ENCODE measurements at places on chromosomes 5 and 9.
A peak's percentile ranks its signal among the peaks of the same experiment; 100 is the strongest.

GRCh38 chr5:153122403-153122802, 368.1 kb upstream of the GRIA1 start:
- DNase-seq = no peak

DNA sequence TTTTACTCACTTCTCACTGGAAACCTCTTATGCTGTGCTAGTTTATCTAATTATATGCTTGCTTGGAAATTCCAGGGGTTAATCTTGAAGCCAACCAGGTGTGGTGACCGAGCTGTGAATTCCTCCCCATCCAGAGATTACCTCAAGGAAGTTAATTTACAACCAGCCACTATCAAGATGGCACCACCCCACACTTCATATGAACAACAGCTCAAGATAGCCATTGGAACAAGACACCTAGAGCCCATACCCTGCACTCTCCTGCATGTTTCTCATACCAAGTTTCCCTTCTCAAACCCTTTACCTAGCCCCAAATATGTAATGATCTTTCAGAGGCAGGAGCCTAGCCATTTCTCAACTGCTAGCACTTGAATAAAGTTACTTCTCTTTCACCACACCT, 2156.9 kb upstream of the C9orf72 start:
- DNase-seq = no peak

- no peak for DNase-seq
These were observed 17.0 kb downstream of the ZBTB34 start for GRCh38 chr9:126877418-126877817.

DNA sequence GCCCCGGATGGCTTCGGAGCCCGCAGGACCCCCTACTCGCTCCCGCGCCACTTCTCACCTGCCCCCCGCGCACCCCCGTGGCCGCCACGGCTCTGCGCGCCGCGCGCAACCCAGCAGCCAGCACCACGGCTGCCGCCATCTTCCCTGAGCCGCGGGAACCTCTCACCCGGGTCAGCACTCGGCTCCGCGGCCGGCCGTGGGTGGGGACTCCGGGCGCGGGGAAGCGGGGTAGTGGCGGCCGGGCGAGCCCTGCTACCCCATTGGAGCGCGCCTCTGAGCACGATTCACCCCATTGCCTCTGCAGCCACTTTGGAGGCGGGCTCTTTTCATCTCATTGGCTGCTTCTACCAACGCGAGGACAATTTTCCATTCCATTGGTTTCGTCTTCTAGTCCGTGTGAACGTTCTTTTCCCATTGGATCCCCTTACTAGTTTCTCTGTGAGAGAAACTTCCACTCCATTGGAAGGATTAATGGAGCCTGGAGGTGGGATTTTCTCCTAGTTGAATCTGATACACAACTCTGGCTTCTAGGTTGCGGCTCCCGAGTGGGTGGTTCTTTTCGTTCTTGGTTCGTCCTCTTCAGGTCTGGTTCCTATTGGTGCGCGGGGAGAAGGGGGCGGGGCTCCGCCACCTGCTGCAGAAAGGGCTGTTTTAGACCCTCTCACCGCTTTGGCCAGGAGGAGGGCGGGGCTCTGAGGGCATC, at the start of gene HINT2:
Gene HINT2, minus strand, starts transcription at position 202 of the 703 bp plus-strand sequence. Its CDS starts 63 bp downstream, at position 139.
- DNase-seq = peak; percentile 92

GRCh38 chr9:11457825-11458790, 845.3 kb upstream of the PTPRD start:
- no peak for DNase-seq

DNA sequence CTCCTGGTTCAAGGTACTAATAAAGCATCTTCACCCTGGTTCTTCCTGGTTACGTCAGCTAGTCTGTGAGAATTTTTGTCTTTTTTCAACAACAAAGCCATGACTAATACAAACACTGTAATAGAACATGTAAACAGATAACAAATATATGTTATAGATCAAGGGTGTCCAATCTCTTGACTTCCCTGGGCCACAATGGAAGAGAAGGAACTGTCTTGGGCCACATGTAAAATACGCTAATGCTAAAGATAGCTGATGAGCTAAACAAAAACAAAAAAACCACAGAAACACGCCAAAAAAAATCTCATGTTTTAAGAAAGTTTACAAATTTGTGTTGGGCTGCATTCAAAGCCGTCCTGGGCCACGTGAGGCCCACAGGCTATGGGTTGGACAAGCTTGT, 124.5 kb upstream of the GNA14 start:
- DNase-seq = no peak

All from activated T-helper 1 cell treated with Interleukin-2 at 50 U/mL for 16 hours (primary cell).